ENCODE measurements at places on chromosomes 6 and 20.

- DNase-seq, result no peak
Measured at GRCh38 chr6:63813566-63814120, 178.0 kb downstream of the PHF3 start.

DNA sequence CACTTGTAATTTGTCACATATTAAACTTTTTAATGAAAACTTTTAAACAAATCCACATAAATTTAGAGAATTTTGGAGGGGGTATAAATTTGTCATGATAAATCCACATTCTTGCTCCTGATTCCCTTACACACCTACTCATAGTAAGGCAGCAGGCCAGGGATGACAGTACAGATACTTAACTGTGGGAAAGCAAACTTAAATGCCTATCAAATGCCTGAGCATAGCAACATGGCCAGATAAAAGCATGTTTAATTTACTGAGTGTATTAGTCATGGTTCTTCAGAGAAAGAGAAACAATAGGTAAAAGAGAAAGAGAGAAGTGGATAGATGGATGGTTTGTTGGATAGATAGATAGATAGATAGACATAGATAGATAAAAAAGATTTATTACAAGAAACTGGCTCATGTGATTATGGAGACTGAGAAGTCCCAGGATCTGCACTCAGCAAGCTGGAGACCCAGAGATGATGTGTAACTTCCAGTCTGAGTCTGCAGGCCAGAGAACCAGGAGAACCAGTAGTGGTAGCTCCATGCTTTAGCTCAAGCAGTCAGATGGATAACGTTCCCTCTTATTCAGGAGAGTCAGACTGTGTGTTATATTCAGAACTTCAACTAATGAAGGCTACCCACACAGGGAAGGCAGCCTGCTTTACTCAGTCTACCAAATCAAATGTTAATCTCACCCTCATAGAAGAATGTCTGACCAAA, 15.9 kb upstream of the ADGRF1 start:
- DNase-seq, result no peak

DNA sequence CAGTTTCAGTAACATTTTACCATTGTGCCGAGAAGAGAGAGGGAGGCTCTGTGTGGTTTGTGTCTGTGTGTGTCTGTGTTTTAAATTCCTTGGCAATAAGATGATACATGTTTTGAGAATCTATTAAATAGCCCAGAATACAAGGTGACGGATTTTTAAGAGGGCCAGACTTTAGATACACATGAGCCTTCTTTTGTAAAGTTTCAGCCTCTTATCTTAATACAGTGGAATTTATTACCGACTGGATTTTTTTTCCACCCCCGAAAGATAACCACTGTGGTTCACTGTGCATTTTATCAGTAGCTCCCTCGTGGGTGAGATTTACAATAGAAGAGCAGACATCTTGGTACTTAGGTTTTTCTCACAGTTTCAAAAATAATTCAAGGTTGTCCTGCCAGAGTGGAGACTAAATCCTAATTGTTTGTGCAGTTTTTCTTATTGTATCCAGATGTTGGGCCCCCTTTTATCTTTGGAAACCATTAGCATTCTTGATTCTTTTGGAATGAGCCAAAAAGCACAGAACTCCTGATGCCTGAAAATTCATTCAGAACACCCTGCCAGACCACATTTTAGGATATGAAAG, 49.9 kb downstream of the STK4 start:
- no peak for DNase-seq

DNA sequence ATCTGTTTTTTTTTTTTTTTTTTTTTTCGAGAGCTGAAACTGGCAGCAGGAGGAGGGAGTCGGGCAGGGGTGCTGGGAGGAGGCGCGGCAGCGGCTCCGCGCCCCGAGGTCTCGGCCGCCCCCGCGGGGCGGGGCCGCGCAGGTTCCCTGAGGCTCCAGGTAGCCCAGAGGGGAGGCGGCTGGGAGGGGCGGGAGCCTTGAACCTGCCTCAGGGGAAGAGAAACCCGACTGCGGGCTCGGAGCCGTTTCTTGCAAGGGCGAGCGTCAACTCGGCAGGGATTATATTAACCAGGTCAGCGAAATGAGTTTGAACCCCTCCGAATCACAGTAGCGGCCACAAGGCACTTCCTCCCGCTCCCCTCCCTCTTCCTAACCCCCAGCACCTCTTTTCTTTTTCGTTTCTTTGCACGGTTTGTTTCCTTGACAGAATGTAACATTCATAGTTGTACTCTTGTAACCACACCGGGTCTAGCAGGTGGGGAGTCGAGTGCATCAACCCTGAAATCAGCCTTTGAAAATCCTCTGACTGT, 2.0 kb downstream of the MYB start:
- no peak for DNase-seq

- no peak for DNase-seq
Measured at GRCh38 chr20:56223352-56223751, 25.2 kb upstream of the MC3R start.

DNA sequence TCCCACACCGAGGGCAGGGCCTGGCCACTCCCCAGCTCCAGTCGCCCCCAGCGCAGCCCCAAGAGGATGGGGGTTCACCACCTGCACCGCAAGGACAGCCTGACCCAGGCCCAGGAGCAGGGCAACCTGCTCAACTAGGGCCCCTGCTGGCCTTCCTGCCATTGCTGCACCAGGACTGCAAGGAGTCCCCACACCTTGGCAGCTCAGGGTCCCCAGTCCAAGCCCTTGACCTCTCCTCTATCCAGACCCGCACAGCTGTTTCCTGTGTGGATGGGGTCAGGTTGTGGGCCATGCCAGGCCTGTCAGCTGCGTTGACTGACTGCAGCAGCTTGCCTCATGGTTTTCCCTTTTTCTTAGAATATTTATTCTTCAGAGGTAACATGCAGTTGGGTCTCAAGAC, 4.4 kb downstream of the LRRC73 start:
- no peak for DNase-seq

DNA sequence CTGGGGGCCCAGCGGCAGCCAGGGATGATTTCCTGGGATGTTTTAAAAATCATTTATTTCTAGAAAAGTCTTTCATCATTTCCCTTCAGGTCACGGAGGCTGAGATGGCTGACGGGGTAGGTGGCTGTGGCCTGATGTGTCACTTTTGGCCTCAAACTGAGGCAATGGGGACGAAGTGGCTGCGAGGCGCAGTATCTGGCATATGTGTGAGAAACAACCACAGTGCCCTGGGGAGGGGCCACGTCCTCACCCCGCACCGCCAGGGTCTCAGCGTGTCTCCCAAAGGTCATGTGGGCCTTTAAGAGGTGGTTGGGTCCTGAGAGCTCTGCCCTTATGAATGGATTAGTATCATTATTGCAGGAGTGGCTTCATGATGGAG, 120.0 kb downstream of the CEBPB start:
- DNase-seq, result no peak

DNA sequence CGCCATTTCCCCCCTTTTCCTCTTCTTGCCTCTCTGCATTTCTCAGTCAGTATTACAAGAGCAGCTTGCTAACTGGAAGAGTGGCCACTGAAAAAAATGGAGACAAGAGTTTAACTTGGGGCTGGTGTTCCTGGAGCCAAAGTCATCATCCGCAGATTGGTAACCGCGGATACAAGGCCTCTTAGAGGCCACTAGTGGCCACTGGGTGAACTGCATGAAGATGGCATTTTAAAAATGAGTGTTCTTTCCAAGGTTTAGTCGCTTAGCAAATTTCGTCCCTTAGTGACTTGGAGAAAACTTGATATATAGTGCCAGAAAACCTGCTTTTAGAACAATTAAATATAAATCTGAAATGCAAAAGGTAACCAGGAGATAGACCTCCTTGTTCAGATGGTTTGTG, 4.8 kb downstream of the F13A1 start:
- DNase-seq, result no peak

DNA sequence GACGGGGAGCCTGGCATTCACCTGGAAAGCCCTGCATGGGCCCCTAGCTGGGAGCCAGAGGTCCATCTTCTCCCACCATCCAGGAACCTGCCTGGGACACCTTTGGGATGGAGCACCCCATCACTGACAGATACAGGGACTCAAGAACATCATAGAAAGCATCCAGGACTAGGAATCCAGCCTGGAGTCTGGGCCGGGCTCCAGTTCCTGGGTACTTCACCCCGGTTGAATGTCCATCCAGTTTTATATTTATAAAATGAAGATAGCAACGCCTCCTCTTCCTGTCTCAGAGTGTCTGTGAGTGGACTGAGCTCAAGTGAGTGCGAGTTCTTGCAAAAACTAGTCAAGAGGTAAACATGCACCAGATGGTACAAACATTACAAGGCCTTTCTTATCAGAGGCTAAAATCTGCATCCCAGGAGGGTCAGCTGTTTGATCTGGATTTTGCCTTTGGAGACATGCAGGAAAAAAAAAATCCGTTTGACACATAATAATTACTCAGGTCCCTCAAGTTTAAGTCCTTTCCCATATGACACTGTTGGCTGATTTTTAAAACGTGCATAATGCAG, 27.4 kb downstream of the ZC3H12D start:
- no peak for DNase-seq
